ENCODE measurements at places on chromosomes 12 and 14.

DNA sequence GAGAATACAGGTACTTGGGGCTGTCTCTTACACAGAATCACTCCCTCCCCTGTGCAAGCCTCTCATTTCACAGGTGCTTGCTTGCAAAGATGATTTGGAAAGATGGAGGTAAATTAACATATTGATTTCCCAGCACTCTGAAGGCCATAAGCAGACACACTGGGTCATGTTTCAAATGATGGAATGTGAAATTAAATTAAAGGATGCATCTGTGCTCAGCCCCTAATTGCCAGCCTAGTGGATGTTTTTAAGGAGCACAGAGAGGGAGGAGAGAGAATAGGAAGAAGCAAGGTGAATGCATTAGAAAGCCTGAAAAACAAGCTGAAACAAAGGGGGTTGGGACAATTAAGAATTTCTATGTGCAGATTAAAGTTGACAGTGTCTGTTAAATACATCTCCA, 96.1 kb upstream of the GRIP1 start:
- no peak for DNase-seq

DNA sequence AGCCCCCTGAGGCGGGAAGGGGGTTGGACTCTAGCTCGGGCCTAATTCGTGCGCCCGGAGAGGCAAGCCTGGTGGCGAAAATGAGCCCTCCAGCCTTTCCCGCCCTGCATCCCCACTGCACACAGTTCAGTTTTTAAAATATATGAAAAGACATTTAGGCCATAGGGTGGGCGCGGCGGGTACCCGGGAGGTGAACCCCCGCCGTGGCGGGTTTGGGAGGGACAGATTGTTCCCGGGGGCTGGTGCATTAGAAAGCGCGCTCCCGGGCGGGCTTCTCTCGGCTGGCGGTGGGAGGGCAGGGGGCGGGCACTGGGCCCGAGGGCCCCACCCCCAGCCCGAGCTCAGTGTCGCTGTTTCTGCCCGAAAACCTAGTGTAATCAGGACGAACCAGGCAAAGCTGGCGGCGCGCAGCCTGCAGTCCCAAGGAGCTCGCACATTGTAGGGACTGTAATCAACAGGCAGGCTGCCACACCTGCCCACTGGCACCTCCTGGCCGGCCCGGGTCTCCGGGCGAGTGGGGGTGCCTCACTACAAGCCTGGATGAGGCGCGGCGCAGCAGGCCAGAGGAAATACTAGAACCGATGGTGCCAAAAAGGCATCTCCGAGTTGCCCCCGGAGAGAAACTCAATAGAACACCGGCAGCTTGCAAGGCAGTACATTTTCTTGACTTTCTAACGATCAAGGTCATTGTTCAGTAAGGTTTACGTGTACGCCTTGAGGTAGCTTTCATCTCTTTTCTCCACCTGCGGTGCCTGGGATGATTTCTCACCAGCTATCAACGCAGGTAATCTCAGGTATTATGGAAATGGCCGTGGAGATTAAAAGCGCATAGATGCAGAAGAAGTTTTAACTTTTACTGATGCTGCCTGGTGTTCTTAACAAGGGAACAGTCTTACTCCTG, 764 bp upstream of the SPTB start:
- peak; percentile 73 for DNase-seq

DNA sequence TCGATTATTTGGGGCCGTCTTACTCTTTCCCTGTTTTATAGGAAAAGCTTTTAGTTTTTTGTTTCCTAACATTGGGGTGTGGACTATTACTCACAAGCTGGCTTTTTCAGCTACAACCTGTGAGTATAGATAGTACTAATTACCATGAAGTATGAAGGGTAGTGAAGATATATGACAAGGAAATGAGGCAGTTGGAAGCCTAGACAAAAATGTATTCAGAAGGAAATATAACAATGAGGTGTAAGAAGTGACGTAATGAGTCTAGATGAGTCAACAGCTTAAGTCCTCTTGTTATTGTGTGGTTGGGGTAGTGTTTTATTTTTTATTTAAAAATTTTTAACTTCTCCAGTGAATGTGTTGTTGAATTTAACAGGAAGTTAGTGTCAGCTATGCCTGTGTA, 804.5 kb downstream of the NRXN3 start:
- no peak for DNase-seq

GRCh38 chr14:42862114-42862513, 1255.4 kb downstream of the LRFN5 start:
- DNase-seq, result no peak

DNA sequence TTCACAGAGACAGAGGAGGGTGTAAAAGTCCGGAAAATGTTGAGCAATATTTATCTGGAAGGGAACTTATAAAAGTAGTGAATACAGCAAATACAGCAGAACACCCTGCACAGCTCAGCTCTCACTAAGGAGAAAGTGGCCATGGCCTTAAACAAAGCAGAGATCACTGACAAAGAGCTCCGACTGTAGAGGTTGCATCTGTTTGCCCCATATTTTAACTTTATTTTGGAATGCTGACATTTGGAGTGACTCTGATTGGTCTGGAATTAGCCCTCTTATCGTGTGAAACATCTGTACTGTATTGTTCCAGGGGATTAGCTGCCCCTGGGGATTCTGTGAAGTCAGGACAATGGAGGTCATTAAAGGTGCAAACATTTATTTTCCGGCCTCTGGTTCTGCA, 1275.7 kb upstream of the FLRT2 start:
- no peak for DNase-seq

- no peak for DNase-seq
These were observed 30.3 kb downstream of the YEATS4 start for GRCh38 chr12:69389831-69390230.

DNA sequence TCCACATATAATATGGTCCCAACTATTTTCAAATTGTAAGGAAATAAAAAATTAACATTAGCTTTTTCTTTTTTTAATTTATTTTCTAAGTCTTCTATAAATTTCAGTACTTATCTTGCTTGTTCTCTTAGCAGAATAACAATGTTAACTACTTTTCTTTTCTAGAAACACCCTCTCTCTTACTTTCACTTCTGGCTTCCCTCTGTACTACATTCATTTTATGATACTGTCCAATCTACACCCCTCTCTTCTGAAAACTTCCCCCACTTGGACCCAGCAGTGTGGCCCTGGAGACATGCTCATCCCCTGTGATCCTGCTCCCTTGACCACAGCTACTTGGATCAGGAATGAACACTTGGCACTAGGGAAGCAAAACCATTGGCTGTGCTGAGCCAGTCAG, 15.7 kb downstream of the SGPP1 start:
- no peak for DNase-seq

- no peak for DNase-seq
These were observed 293.9 kb downstream of the RAD51B start for GRCh38 chr14:68113343-68113930.

DNA sequence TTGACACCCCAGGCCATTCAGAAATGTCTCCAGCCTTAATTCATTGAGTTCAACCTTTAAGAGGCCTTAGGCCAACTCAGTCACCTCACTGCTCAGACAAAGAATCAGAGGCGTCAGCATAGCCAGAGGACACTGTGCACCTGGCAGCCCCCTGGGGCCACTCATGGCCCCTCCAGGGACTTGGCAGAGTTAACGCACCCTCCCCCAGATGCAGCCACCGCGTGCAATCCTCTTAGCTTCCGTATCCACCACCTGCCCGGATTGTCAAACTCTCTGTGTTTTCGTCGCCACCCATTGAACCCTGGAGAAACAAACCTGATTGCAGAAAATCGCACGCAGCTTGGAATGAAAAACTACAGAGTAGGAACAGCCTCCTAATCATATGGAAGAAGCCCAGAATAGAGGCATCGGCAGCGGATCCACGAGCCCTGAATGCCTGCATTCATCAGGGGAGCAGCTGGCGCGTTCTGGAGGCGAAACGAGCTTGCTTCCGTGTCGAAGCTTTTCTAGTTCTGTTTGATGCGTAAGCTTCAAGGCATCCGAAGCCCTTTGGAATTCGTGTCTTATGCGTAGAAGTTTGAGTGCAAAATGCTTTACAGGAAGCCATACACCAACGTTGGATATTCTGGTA, 22.4 kb downstream of the BRI3BP start:
- no peak for DNase-seq

GRCh38 chr14:86464341-86464740, 934.4 kb downstream of the FLRT2 start:
- no peak for DNase-seq

DNA sequence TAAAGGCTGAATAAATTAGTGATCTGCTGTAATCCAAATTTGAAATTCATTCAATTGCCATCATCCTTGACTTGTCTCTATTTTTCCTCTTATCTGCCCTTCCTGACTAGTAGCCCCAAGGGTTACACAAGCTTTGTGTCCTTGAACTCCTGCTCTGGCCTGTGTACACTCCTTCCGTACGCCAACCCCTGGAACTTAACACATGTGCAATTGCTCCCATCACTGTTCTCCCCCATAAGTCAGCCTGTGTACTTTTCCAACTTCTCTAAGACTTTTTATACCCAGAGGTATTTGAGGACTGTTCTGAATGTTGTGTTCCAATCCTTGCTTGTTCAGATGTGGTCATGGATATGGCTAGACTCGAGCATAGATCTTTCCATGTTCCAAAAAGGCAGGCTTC, 171.1 kb upstream of the G2E3 start:
- DNase-seq, result no peak

- no peak for DNase-seq
These were observed 77.1 kb upstream of the PLXNC1 start for GRCh38 chr12:94071258-94071657.

DNA sequence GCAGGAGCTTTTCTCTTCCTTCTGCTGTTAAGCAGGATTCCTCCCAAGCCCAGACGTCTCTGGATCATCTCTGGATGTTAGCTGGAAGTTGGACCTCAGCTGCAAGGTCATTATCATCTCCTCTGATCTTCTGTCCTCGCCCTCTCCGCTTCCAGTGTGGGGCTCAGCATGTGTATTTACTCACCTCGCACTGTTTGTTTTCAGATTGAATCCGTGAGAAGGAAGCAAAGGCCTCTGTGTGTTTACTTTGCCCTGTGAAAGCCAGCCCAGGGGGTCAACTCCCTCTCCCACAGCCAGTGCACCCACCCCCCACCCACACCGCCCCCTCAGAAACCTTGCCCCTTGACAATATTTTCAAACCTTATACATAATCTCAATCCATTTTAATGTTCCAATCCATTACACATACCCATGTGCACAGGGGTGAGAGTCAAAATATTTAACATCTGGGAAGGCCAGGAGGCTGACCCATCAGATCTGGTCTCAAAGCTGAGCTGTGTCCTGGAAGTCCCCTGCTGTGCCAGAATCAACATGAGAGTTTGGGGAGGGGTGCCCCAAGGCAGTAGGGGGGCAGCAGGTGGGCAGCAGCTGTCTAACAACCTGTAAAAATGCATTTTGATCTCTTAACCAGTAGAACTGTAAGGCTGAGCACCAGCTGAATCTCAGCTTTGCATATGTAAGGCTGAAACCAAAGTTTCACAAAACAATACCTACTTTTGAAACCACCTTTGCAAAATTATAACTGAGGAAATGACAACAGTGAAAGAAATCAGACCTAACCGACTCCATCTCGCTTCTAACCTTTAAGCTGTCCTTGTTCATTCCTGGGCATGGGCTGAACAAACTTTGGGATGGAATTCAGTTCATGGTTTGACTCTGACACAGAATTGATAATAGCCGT, 157.9 kb downstream of the ZNF664 start:
- DNase-seq, result no peak

DNA sequence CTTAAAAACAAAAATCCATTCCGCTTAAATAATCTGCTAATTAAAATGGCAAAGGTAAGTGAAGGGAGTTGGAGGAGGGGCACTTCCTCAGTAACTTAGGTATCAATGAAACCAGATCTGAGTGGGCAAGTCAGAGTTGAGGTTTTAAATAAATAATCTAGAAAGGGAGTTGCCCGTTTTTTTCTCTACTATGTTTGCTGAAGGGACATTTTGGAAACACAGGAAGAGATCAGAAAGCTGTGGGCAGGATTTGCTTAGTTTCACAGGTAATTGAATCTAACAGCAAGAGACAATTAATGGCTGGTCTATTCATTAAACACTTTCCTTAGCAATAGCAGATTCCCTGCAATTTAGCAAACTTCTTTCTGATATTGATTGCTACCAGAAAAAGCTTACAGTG, 186.0 kb upstream of the ABCD2 start:
- no peak for DNase-seq
